ENCODE measurements at places on chromosomes 6 and 20. TPM values are rescaled to one million over a fixed set of nuclear protein-coding genes. Genes with fewer than 3 reads are reported as not detected.

Gene NUDT3
- 66.7 TPM for total RNA-seq

DNA sequence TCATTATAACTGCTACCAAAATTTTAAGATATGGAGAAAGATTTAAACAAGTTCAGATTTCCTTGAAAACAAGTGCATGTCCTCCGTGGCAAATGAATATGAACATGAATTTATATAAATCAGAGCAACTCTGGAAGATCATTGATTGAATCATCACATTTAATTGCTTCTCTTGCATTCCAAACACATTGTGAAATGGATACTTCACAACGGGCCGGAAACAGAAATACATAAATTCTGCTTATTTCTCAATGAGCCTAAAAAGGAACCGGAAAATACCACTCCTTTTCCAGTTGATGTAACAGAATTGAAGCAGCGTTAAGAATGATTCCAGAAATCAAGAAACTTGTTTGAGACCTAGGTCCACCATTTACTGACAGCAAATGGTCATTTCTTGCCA, 134.6 kb upstream of the BTN3A2 start:
- DNase-seq: no peak

GRCh38 chr20:17666481-17666880, 15.6 kb downstream of the RRBP1 start:
- no peak for DNase-seq

DNA sequence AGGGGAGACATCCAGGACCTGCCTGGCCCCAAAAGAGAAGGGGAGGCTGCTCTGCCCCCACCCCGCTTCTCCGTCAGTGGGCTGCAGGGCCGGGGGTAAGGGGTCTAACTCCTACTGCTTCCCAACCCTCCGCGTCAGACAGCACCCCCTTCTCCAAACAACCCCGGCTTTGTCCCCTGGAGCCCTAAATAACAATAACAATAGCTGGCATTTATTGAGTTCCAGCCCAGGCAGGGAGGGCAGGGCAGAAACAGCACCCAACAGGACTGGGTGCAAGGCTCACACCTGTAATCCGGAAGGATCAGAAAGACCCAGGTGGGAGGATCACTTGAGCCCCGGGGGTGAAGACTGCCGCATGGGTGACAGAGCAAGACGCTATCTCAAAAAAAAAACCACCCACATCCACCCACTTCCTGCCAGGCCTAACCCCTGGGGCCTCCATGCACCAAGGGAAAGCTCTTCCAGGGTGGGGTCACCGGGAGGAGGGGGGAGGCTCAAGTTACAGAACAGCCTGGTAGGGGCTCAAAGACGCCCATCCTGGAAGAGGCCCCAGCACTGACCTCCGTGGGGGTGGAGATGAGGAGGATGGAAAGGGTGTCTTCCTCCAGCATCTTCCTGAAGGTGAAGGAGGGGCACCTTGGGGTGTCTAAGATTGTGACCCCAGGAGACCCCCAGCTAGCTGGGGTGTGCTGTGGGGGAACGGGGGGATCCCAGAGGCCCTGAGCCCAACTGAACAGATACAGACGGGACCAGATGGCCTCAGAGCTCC, 1.3 kb upstream of the FNDC11 start:
- DNase-seq: no peak

DNA sequence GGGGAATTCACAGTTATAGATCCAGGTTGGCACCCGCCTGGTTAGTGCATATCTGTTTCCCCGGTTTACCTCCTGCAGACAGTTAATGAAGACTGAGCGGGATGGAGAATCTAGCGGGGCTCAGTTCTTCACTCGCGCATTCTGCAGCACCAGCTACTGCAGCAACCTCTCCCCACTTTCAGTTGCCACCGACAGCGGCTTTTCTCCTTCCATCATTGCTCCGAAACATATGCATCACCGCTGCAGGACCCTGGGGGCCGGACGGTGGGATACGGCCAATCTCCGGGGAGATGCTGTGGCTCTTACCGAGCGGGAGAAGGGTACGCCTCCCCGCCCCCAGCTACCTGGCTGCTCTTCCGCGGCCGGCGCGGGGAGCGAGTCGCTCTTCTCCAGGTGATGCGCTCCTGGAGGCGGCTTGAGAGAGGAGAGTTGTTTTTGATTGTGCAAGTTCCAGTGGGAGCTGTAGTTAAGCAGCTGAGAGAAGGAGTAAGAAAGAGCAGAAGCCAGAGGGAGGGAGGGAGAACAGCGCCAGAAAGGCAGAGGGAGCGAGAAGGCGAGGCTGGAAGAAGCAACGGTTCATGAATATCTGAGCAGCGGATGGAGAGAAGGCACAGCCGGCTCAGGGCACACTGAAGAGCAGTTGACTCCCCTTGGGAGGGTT, at the start of gene SGK1:
Gene SGK1, minus strand, starts transcription at position 642 of the 661 bp plus-strand sequence. CDS start 652 bp downstream, outside the sequence.
- DNase-seq: no peak

DNA sequence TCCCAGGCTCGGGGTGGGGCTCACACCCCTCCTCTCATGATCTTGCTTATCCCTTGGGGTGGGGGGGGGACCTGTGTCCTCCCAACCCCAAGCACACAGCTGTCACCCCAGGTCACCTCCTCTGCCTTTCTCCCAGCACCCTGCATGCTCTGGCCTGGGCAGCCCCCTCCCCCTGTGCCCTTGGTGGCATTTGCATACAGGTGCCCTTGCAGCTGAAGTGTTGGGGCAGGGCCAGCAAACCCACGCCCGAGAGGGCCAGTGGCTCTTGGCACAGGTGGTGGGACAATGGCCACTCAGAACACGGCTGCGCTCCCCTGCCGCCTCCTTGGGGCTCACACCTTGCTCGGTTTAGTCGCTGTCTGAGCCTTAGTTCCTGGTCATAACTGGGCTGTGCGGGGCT, 11.3 kb upstream of the MYT1 start:
- DNase-seq: no peak

GRCh38 chr6:151142676-151143075, 97.1 kb upstream of the AKAP12 start:
- no peak for DNase-seq

DNA sequence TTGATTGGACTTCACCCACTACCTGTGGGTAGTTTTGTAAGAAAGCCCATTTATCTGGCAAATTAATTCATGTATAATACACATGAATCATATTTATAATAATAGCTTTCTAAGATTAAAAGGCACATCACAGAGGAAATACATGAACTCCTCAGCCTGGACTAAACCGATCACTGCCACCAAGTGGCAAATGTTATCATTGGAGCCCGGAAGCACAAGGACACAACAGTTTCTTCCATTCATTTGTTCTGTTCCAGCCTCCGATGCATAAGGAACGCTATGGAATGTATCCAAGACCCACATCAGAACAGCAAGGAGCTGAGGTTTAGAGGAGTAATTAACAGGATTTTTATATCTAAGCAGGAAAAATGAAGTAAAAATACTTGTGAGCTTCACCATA, 13.9 kb upstream of the IPCEF1 start:
- DNase-seq: no peak

DNA sequence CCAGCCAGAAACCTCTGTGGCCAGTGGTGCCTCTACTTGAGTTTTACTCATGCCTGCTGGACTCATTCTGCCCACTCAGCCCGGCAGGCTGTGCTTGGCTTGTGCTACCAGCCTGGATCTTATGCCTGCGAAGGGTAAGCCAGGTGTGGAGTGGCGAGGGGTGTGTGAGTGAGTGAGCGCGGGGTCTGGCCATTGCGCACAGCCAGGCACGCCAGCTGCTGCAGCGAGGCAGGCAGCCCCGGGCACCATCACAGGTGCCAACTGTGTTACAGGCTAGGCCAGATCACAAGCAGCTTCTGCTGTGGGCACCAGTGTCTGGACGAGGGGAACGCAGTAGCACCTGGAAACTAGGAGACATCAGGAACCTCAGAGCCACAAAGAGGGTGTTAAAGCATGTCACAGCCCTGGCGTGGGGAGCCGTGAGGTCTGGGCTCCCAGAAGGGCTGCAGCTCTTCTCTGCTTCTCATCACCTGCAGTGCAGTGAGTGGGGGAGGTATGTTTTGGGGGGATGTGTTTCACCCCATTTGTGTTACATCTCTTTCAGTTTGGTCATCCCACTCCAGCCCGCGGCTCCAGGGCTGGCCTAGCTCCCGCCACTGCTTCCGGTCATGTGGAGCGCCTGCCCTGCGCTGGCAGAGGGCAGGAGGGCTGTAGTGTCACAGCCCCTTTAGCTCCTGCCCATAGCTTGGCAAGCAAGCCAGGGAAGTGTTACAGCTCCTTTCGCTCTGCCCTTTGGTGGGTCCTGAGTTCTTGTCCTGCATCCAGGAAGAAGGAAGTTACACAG, 379.7 kb upstream of the IMPG1 start:
- no peak for DNase-seq

DNA sequence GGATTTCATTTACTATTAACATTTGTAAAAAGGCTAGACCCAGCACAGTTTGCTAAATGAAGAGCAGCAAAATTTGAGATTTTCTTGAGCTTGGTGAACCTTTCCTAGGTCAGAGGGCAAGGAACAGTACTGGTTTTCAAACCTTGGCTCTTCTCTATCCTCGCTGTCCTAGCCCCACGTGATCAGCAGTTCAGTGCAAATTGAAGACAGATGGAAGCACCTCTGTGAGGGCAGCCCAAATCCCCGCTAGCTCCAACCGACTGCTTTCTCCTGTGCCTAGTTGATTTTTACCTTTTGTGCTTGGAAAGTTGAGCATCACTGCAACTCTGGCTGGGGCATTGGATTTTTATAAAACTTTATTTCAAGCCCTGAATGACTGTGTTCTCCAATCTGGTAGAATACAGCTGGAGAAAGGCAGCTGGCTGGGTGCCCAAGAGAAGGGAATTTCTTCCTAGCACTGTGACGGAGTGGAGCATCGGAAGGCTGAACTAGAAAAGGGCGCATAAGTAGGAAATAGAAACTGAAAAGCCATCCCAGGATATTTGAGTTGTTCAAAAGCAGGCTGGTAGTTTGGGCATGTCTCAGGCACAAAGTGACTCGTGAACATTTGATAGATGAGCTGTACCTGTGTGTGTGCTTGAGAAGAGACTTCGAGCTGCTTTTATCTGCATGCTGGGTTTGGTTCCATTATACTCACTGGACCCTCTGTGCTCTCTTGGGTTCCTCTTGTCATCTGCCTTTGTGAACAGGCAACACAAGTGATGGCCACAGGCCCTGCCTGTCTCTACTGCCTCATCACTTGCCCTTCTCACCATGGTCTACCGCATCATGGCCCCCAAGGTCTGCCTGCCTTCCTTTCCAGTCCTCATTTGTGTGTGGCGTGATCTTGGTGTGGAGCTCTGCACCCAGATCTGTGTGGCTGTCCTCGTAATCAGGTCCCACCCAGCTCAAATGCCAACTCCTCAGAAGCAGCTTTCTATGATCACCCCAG, 2.3 kb downstream of the RNF114 start:
- peak; percentile 72 for DNase-seq

DNA sequence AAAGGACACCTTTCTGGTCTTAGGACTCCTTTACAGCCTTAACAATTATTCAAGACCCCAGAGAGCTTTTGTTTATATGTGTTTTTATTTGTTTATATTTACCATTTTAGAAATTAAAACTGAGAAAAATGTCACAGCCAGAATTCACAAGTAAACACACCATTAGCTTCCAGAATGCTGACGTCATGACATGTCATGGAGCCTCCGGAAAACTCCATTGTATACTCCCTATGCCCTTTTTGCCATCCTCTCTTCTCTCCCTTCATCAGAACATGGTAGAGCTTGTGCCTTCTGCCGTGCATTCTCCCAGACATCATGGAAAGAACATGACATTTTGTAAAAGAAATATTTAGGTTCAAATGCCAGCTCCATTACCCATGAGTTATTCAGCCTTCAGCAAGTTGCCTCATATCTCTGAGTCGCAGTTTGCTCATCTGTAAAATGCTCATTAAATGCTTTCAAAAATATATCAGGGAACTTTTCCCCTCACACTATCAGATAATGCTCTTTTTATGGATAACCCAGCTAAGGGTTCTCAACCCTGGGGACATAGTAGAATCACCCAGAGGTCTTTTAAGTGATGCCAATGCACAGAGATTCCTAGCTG, 27.8 kb downstream of the TNFAIP3 start:
- DNase-seq: no peak

DNA sequence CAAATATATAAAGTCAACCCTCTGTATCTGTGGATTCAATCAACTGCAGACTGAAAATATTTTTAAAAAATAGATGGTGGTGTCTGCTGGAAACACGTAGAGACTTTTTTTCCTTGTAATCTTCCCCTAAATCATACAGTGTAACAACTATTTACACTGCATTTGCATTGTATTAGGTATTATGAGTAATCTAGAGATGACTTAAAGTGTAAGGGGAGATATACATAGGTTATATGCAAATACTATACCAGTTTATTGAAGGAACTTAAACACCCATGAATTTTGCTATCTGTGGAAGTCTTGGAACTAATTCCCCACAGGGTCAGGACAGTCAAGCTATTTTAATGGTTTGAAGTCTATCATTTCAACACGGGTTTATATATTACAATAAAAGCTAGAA, 10.2 kb downstream of the HDAC2 start:
- no peak for DNase-seq

DNA sequence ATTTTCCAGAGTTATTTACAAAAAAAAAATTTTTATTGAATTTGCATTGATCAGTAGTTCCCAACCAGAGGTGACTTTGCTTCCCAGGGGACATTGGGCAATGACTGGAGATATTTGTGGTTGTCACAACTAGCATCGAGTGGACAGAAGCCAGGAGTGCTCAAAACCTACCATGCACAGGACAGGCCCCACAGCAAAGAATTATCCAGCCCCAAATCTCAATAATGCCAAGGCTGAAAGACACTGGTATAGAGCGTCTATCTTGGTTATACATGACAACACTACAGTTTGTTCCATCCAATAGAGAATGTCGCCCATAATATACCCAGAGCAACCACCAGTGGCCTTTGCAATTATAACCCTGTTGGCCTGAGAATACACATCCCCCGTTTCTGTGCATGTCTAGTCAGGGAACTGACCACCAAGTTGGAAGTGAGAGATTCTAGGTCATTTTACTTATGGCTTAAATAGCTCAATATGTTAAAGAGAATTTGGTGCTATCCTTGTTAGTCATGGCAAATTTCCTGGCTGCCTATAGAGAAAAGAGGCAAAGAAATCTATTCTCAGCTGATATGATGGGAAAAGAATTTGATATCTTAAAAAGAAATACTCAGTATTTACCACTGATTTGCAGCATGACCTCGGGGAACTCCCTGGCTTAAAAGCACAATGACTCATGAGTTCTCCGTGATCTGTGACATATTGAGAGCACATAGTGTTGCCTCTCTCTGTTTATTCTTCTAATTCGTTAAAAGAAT, 76.0 kb upstream of the ADTRP start:
- DNase-seq: no peak

DNA sequence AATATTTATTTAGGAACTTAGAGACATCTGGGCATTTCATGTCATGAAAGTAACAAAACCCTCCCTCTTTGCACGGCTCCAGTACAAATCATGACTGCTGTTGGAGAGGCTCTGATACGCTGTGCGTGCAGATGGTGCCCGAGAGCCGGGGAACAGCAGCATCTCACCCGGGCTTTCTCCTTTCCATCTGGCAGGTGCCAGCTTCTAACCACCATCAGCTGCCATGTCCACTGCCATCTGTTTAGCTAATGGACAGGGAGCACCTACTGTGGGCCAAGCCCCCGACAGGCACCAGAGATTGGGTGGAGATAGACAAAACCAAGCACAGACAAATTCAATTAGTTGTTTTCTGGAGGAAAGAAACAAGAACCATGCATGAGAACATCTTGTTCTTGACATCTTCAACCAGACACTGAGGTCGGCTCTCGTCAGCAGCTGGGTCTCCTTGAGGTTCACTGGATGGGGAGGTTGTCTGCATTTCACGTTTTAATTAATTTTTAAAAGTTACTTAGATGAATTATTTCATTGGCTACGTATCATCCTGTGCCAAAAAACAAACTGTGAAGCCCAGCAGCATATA, 323.7 kb downstream of the THBS2 start:
- DNase-seq: no peak

Data from heart left ventricle (tissue), 16 donors.